ENCODE measurements at places on chromosomes 5 and 9.

DNA sequence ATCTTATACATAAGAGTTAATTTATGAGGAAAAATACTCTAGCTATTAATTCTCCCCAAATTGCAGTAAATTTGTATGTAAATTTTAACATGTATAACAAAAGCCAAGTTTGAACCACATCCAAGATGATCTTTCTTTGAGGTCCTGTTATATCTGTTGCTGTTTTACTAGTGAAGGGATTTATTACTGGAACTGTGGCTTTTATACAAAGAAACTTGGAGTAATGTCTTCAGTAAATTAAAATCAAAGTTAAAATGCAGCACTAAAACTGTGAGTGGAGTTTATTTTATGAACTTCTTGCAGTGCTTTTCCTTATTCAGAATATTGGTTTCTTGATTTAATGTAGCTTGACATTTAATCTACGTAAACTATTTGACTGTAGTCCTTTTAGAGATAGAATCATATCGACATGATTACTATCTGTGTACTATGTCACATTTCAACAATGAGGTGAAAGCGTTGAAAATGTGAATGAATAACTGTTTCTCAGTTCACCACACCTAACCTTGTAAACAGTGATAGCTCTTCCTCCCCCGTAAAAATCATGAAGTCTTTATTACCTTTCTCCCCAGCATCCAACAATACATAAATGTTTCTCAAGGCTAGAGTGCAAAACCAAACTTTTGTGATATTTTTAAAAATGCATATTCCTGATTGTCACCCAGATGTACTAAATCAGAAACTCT lies 53.2 kb upstream of the ISOC1 start:
- DNase-seq = no peak

DNA sequence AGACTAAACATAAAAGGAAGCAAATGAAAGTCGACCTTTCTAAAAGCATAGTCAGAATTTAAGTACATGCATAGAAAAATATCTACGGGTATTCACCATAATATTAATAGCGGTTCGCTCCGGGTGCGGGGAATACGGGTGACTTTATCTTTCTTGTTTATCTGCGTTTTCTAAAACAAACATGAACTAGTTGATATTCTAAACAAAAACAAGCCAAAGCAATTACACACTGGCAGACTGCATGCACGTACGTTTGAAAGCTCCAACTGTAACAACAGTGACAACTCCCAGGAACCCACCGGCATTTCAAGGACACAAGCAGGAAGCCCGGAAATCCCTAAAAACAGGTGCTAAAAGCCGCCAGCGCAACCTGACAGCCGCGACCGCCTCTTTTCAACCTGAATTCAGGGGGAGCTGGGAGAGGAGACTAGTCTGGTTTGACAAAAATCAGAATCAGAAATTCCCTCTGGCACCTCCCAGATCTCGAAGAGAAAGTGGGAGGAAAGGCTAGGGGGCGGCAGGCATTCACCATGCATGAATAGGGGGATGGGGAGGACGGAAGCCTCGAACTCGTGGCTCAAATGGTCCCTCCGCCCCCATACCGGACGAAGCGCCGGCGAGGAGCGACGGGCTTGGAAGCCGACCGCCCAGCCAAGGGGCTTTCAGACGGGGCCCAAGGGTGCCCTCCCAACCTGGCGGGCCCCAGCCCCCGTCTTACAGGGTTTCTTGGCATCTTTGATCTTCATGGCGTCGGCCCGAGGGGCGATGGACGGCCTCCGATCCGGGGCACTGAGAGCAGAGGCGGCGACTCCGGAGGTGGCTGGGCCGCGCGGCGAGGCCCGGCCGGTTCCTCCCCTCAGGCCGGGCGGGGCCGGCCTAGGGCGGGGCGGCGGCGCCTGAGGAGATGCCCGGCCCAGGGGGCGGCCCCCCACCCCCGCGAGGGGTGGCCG lies at the start of gene PANK3:
Gene PANK3 (minus strand): TSS at position 831 of the 950 bp plus-strand sequence. CDS start 85 bp downstream, at position 746.
- no peak for DNase-seq

DNA sequence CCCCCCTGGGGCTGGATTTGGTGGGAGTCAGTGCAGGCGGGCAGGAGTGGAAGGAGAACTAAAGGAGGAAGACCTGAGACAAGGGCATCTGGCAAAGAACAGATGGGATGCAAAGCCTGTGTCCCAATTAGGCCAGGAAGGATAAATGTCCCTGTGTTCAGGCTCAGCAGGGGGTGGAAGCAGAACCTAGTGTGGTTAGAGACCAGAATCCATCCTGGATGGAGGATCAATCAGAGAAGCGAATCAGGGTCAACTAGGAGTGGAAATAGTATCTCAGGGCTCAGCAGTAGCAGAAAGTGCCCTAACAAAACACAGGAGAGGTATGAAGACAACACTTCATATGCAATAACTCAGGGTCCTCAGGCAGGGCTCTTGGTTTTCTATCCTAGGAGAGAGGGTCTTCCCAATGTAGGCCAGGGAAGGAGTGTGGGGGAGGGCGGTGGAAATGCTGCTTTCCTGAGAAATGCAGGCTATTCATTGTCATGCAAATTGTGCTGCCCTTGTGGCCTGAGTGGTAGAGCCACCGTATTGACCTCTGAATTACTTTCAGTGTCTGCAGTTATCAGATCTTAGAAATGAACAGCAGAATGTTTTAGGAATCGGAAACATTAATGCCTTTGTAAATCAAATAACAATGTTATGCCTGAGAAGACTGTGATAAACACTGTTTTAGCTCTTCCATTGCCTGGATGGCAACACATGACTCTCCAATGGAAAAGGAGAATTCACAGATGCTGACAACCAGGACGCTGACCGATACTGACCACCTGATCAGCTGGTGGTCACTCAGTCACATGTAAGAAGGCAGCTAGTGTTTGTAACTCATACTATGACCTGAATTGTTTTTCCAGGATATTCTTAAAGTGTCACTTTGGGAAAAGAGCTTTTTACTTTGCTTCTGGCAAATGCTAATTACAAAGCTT lies 323.6 kb downstream of the SEMA5A start:
- no peak for DNase-seq

DNA sequence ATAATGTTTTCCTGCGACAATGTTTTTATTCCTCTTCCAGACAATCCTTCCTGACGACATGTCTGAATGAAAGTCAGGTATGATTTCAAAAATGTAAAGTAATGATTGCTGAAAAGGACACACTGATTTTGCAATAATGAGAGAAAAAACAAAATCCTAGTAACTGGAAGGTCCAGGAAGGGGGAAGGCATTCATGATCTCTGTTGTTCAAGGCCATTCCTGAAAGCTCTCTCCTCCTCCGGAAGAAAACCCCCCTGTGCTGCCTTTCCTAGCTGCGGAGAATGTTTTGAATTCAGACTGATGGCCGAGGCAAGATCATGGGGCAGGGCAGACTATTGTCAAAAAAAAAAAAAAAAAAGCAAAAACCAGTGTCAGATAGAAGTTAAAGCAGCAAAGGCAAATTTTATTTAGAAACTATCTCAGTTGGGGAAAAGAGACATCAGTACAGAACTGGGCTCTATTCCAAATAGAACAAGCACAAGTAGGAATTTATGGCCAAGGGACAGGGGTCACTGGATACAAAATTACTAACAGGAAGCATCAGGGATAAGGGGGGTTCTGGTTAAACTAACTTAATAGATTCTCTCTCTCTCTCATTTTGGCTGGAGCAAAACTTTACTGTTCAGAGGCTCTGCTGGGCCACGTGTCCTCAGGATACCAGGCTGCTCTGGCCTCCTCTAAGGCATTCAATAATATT lies 36.5 kb upstream of the CTSV start:
- no peak for DNase-seq

- no peak for DNase-seq
Observed at GRCh38 chr9:8329561-8330283, 530.1 kb upstream of the DMAC1 start.

- DNase-seq = peak; percentile 1
Observed at GRCh38 chr5:175696139-175696854, 38.4 kb downstream of the HRH2 start.

- DNase-seq = no peak
Observed at GRCh38 chr5:95652849-95653248, 6.3 kb downstream of the RFESD start.

DNA sequence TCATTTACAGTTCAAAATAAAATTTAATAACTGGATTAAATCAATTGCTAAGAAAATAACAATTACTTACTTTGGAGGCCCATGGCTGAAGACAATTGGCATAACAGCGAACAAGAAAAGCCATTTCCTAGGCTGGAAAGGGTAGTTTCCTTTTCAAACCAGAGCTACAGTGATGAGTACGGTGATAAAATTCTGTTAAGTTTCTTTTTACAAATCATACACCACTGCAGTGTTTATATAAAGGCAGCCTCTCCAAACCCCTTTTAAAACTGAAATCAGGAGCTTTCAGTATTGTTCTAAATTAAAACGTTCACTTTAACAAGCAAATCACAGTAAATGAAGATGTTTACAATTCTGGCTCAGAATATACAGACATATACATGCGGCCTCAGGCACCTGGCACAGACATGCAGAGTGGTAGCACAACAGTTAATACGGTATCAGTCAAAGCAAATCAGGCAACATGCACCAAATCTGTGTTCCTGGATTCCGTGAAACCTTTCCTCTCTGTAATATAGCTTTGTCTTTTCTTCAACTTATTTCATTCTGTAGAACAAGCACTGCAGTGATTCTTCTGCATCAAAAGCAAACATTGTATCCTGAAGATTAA lies 102.9 kb downstream of the RAPGEF6 start:
- DNase-seq = no peak

DNA sequence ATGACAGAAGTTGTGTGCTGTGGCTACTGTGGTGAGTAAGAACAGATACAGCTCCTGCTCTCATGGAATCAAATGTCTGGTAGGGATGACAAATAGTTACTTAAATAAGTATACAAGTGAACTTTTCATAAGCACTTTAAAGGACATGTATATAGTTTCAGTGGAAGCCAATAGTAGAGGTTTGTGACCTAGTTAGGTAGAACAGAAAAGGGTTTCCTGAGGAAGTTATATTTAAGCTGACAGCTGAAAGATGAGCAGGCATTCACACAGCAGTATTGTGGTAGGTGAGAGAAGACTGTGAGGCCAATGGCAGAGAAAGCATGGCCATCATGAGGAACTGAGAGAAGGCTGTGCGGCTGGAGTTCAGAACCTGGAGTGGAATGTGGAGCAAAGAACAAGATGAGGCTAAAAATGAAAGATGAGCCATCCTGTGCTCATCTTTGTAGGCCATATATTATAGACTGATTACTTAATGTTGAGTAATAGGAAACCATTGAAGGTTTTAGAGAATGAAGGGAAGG lies 15.4 kb downstream of the FAM174A start:
- DNase-seq = peak; percentile 72

DNA sequence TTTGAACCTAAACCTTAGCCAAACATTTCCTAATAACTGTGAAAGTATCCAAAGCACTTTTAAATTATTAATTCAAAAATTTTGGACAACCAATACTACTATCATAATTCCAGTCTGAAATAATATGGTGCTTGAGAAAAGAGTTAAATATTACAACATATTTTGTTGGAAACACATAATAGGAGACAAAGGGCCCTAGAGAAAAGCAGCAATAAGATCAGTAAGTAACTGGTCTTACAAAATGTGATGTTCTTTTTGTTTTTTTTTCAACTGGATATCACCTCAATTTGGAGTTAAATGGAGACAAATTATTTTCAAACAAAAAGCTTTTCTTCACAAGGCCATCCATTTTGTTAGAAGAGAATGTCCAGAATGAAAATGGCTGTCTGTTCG lies 21.1 kb downstream of the SRFBP1 start:
- DNase-seq = no peak

GRCh38 chr5:57976506-57976905 lies 483.4 kb downstream of the PLK2 start:
- DNase-seq = no peak

GRCh38 chr9:118992813-118993794 lies 376.1 kb downstream of the BRINP1 start:
- DNase-seq = no peak

DNA sequence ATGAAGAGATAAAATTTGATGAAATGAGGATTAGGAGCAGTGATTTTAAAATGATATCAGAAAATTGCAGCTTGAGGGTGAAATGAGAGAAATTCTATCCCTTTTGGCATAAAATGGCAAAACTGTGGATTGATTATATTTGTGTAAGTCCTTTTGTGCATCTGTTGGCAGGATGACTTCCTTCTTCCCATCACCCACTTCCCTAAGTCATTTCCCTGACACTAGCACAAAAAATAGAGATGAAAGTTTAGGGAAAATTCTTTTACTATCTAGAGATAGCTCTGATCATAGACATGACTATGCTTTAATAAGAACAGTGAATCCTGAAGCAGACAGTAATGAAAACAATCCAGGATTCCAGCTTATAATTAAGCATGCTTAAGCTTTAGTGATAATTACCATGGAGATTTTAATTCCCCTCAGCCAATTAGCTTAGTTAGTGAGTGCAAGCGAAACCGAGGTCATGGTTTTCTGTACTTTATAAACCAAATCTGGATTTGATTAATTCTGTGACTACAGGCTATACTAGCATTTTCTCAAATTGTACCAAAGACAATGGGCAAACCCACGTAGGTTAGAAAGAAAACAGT lies 163.6 kb upstream of the TARS1 start:
- DNase-seq = no peak

GRCh38 chr5:155700333-155700732 lies 626.6 kb upstream of the SGCD start:
- DNase-seq = no peak

DNA sequence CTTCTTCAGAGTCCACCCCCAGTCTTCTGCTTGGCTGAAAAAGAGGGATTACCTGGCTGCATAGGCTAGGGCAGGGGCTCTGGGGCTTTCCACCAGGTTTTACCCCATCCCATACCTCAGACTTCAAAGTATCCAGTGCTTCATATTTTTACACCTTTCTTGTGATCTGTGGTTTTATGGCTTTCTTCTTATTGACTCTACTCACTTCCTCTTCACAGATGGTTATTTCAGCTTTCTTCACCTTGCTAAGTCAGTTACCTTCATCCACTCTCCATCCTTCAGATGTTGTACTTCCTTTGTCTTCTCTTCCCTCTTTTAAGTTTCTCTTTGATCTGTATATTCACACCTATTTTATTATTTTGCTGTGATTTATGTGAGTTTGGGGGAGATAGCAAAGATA lies 104.3 kb downstream of the GRIA1 start:
- no peak for DNase-seq

DNA sequence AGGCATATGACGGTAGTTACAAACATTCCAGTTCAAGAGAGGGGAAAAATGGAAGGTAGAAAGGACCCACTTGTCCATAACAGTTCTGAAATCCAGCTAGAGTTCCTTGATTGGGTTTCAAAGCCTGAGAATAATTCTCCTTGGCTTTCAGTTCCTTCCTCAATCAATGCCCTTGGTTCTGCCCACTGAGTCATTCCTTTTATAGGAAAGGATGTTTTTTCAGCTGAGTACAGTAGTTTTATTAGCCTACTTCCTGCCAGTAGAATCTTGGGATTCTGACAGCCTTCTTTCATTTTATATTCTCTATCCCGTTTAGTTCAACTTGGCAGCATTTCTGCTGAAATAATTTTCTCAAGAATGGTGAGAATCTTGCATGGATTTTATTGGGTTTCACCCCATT lies 386.9 kb upstream of the SMC2 start:
- no peak for DNase-seq

- no peak for DNase-seq
Observed at GRCh38 chr5:151772846-151773561, 1.2 kb downstream of the G3BP1 start.
